ENCODE measurements at places on chromosomes 4 and X.

DNA sequence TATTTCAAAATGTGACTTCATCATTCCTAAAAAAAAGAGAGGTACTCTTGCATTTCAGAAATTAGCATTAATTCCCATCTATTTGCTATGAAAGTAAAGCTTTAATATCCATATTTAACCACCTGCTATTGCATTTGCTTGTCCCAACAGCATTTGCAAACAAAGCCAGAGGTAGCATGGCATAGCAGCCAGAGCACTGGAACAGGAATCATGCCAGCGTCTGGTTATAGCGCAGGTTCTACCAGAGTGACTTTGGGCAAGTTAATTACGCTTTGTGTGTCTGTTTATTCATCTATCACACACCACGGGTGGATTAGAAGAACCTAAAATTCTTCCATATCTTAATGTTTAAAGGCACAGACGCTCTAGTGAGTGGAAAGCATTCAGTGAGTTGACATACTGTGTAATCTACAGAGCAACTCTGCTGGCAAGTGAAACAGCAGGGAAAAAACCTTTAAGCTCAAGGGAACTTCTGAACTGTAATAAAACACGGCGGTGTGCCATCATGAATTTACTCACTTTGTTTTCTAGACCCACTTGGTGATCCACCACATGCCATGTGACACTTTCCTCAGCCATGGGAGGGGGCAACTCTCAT lies 76.6 kb upstream of the QRFPR start:
- no peak for DNase-seq

DNA sequence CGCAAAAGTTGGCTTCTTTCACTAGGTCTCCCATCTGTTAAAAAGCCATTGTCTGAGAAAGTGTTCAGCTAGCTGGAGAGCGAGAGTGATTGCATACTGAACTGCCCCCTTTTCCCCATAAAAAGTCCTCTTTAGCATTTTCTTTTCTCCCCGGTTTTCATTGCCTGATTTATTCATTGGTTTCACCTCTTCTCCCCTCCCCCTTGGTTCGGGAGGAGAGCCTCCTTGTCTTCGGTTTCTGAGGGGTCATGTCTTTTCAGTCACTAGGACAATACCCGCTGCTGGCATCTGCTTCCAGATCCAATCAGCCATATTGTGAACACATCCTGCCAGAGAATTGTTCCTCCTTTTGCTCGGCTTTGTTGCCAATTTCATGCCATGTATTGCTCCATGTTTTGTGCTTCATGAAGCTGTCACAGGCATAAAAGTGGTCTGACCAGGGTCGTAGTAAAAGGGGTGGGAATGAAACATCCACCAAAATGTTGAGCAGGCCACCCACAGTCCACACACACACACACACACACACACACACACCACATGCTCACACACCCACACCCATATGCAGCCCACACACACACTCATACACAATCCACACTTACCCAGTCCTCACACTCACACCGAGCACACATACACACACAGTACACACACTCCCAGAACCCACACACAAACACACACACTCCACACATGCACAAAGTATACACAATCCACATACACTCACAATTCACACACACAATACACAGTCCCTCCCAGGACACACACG lies 136.0 kb downstream of the NKX6-1 start:
- no peak for DNase-seq

GRCh38 chr4:184397516-184398163 lies 76.7 kb downstream of the IRF2 start:
- no peak for DNase-seq

DNA sequence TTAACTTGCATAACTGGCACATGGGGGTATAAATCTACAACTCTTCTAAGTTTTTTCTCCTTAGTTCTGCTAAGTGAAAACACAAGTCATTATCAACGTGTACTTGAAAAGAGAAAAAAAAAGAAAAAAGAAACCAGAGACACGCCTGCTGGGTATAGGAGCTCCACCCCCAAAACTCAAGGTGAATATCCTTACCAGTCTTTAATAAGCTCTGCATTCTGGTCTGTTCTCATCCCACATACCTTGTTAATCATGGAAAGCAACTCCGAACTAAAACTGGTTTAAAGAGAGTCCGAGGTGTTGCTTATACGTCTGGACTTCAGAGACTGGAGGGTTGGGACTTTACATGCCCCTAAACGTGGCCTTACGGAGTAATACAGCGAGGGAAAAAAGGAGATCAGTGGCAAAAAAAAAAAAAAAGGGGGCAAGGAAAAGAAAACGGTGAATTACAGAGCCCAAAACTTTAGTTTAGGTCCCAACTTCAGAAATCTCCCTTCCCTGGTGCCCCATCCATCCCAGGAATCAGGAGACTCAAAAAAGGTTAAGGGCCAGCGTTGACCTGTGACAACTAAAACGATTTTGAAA lies 1.0 kb downstream of the PGRMC2 start:
- peak; percentile 13 for DNase-seq

GRCh38 chr4:169256101-169256612 lies 14.6 kb downstream of the SH3RF1 start:
- DNase-seq: no peak

DNA sequence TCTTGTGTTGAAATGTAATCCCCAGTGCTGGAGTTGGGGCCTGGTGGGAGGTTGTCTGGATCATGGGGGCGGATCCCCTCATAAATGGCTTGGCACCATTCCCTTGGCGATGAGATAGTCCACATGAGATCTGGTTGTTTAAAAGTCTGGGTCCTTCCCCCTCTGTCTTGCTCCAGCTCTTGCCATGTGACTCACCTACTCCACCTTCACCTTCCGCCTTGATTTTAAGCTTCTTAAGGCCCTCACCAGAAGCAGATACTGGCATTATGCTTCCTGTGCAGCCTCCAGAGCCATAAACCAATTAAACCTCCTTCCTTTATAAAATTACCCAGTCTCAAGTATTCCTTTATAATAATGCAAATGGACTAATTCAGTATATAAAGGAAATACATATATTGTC lies 111.5 kb downstream of the NR3C2 start:
- no peak for DNase-seq

DNA sequence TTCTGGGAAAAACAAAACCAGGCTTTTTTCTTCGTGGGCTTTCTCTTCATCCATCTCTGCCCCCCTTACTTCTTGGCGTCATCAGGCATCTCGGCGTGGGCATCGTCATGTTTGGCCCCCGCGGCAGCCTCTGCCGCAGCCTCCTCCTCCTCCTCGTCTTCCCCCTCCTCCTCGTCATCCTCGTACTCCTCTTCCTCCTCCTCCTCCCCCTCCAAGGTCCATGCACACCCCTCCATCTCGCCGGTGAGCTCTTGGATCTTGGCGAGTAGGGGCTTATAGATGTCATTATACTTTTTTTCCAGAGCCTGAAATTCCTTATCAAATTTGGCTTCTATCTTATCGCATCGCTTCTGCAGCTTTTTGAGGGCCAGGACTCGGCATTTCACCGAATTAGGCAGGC lies 488 bp downstream of the NAP1L5 start:
- no peak for DNase-seq

GRCh38 chrX:154091678-154092077 lies 5.8 kb downstream of the MECP2 start:
- DNase-seq: no peak

DNA sequence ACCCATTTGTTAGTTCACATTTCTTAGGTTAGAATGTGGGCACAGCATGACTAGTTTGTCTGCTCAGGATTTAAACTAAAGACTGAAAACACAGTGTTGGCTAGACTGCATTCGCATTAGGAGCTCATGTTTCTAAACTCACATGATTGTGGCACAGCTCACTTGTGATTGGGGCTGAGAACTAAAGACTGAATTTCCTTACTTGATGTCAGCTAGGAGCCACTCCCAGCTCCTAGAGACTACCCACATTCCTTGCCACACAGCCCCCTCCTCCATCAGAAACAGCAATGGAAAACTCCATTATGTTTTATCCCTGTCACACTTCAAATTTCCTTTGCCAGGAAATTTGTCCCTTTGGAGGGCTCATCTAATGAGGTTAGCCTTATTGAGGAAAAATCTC lies 170.2 kb upstream of the NUDT6 start:
- DNase-seq: no peak

GRCh38 chr4:159383562-159383931 lies 280.7 kb downstream of the RAPGEF2 start:
- no peak for DNase-seq

GRCh38 chrX:19907794-19908193 lies 20.4 kb upstream of the SH3KBP1 start:
- no peak for DNase-seq

All from activated T-cell treated with anti-CD3 and anti-CD28 coated beads for 24 hours (primary cell).